ENCODE measurements at places on chromosomes 2 and 18. TPM values are rescaled to one million over a fixed set of nuclear protein-coding genes. Genes with fewer than 3 reads are reported as not detected.

The ARID5A gene
- 4.6 TPM for total RNA-seq

The KLHL41 gene
- 0.34 TPM for total RNA-seq

The MAB21L4 gene
- total RNA-seq: not detected

The HJURP gene
- total RNA-seq: 39.4 TPM

The CNTNAP5 gene
- not detected for total RNA-seq

The FOXD4L1 gene
- total RNA-seq: not detected

The RND3 gene
- 42.9 TPM for total RNA-seq

The UGT1A8 gene
- total RNA-seq: not detected

The ALPI gene
- total RNA-seq: not detected

The FN1 gene
- 4,893 TPM for total RNA-seq

The GCKR gene
- total RNA-seq: 0.34 TPM

The ZEB2 gene
- 18.9 TPM for total RNA-seq

The TRIM43 gene
- not detected for total RNA-seq

The KRTCAP3 gene
- not detected for total RNA-seq

The SERPINE2 gene
- total RNA-seq: 14.0 TPM

The CHAC2 gene
- 8.5 TPM for total RNA-seq

The COX7A2L gene
- 197 TPM for total RNA-seq

The CCDC150 gene
- total RNA-seq: 1.6 TPM

The PIGN gene
- 11.1 TPM for total RNA-seq

The MC5R gene
- not detected for total RNA-seq

The CTDSP1 gene
- 64.7 TPM for total RNA-seq

The PCARE gene
- not detected for total RNA-seq

The CD28 gene
- not detected for total RNA-seq

The DCTN1 gene
- 97.1 TPM for total RNA-seq

The SERPINB7 gene
- 4.2 TPM for total RNA-seq

The DSC3 gene
- total RNA-seq: 0.17 TPM

The C2orf92 gene
- total RNA-seq: 0.15 TPM

The CYP1B1 gene
- 86.6 TPM for total RNA-seq

The SLC9A2 gene
- not detected for total RNA-seq

The LTBP1 gene
- 357 TPM for total RNA-seq

The VAMP8 gene
- 2.5 TPM for total RNA-seq

The IL36RN gene
- not detected for total RNA-seq

The ATP6V1C2 gene
- total RNA-seq: not detected

The CPLX4 gene
- not detected for total RNA-seq

The PSMA8 gene
- not detected for total RNA-seq

The LHCGR gene
- not detected for total RNA-seq

The ACADL gene
- not detected for total RNA-seq

The DPP10 gene
- not detected for total RNA-seq

The KCNG2 gene
- total RNA-seq: 1.9 TPM

The EML6 gene
- under 0.01 TPM for total RNA-seq

The GRB14 gene
- total RNA-seq: not detected

The PAPOLG gene
- 6.1 TPM for total RNA-seq

The VAPA gene
- total RNA-seq: 133 TPM

Measured in bronchus fibroblast of lung (primary cell).